ENCODE measurements at places on chromosomes 5 and 9.
A peak's percentile ranks its signal among the peaks of the same experiment; 100 is the strongest.

DNA sequence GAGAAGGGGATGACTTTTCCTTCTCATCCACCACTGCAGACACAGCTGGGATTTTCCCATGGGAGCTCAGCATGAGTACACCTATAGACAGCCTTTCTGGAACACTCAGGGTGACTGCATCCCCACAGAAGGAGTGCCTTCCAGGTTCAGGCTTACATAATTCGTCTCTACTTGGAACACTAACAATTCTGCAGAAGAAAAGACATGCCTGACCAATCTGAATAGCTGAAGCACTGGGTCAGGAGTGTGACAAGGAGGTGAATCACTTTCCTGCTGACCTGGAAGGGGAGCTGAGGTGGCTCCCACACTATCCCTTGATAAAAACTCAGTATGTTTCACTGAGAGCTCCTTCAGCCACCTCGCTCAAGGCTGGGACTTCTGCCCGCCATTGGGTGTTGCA, 425.3 kb downstream of the TLR4 start:
- no peak for DNase-seq

- no peak for DNase-seq
Observed at GRCh38 chr9:19637084-19637483, 151.8 kb downstream of the SLC24A2 start.

DNA sequence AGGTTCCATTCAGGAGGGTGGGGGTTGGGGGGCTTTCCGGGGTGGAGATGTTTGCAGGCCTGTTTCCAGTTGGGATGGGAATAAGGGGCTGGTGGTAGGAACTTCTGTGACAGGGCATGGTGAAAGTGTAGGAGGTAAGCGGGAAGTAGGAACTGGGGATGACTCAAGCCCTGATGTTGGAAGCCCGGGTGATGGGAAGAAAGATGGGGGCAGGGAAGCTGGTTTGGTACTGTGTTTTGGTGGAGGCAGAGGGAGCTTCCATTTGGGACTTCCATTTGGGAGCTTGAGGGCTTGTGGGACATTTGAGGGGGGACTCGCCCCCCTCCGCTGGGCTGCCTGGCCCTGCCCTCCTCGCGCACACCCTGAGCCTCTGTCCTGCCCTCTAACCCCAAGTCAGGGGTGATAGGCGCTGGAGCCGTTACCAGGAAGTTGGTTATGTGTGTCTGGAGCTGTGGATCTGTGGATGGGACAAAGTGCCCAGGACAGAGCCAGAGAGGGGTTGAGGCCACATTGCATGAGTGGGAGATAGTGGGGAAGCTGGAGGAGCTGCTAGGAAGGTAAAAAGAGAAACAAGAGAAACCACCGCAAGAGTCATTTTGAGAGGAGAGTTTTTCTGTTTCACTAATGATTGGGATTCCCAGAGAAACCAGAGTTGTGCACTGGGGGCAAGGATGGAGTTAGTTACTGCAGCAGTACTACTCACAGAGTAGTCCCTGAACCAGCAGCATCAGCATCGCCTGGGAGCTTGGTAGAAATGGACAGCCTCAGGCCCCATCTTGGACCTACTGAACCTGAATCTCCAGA, 6.6 kb downstream of the RGS14 start:
- DNase-seq: no peak

DNA sequence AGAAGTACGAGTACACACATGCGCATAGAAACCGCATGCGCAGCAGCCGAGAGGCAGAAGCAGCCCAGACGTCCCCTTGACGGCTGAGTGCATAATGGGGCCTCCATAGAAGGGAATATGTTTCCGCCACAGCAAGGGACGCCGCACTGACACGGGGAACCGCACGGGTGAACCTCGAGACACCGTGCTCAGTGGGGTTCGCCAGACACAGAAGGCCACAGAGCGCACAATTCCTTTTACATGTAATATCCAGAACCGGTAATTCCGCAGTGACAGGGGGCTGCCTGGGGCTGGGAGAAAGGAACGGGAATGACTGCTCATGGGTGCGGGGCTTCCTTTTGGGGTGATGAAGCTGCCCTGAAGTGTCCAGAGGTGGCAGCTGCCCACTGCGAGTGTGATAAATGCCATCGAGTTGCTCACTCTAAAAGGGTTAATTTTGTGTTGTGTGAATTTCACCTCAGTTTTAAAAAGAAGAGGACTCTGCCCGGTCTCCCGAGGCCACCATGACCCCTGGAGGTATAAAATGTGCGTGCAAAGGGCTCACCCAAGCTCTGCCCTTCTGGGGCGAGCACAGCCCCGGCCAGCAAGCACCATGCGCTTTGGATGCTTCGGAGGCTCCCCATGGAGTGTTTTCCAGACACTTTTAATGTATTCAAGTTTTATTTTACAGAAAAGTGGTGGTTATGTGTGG, 29.7 kb downstream of the MRPL36 start:
- no peak for DNase-seq

- DNase-seq: no peak
Observed at GRCh38 chr5:32602906-32603305, 17.5 kb downstream of the SUB1 start.

GRCh38 chr5:145141534-145141933, 693.6 kb downstream of the PRELID2 start:
- DNase-seq: no peak

GRCh38 chr9:69141851-69142250, 32.2 kb upstream of the TJP2 start:
- DNase-seq: no peak

DNA sequence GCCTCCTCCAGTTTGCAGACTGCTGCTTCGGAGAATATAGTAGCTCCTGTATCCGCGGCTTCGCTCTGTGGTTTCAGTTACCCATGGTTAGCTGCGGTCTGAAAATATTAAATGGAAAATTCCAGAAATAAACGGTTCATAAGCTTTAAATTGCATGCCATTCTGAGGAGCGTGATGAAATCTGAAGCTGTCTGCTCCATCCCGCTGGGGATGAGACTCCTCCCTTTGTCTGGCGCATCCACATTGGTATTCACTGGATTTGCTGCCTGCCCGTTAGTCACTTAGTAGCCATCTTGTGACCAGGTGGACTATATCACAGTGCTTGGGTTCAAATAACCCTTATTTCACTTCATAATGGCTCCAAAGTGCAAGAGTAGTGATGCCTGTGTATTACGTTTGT, 36.3 kb downstream of the MSX2 start:
- DNase-seq: no peak

GRCh38 chr5:11384441-11385250, 519.6 kb downstream of the CTNND2 start:
- DNase-seq: peak; percentile 8

DNA sequence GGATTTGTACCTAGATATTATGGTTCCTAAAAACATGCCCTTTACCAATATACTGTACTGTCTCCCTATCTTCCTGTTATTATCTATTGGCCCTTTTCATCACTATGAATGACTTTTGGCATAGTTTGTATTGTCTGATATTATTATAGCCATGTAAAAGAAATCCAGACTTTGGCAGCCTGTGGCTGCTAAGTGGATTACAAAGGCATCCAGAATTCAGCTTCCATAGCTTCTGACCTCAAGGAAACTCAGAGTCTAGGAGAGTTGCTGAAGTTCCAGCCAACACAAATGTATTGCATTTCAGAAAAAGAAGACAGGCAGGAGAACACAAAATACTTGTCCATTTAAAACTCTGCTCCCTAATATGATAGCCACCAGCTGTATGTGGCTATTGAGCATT, 319.2 kb upstream of the MPDZ start:
- DNase-seq: no peak

All from neural crest cell (in vitro differentiated cells).